ENCODE measurements at places on chromosomes 3 and 15. TPM values are rescaled to one million over a fixed set of nuclear protein-coding genes. Genes with fewer than 3 reads are reported as not detected.

Gene MYL3
- not detected for total RNA-seq

Gene IQCF5
- not detected for total RNA-seq

Gene MYLK
- total RNA-seq = 0.21 TPM

Gene DNAJA4
- 75.9 TPM for total RNA-seq

Gene RGMA
- total RNA-seq = not detected

Gene HYAL1
- 0.28 TPM for total RNA-seq

Gene IL17RD
- 0.26 TPM for total RNA-seq
